ENCODE measurements at places on chromosomes 12 and 14.

DNA sequence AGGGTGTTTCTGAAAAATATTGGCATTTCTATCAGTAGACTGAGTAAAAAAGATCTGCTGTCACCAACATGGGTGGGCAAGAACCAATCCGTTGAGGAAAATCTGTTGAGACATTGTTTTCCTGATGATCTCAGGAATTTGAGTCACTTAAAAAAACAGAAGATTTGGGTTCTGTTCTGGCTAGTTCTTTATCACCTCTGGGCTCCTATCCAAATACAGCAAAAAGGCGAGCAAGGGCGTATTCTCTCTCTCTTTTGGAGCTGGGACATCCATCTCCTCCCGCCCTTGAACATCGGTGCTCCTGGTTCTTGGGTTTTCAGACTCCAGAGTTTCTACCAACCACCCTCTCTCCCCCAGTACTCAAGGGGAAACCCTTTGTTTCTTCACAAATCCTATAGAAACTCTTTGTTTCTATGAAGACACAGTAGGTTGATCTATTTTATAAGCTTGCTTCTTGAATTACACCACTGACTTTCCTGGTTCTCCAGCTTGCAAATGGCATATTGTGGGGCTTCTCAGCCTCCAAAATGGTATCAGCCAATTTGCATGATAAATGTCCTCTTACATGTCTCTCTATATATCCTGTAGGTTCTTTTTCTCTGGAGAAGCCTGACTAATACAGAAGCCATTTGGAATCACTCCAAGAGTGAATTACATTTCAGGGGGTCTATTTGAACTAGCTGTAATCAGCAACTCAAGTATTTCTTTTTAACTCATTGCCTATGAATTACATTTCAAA is 263.9 kb upstream of the TMTC1 start:
- DNase-seq = no peak

GRCh38 chr12:102745971-102746600 is 171.0 kb downstream of the PAH start:
- DNase-seq = no peak

GRCh38 chr12:46024099-46024498 is 33.7 kb upstream of the SCAF11 start:
- DNase-seq = no peak

GRCh38 chr12:9909724-9910123 is 22.4 kb downstream of the CLEC2A start:
- DNase-seq = no peak

- no peak for DNase-seq
Measured at GRCh38 chr12:19428246-19428645, 11.0 kb upstream of the AEBP2 start.

DNA sequence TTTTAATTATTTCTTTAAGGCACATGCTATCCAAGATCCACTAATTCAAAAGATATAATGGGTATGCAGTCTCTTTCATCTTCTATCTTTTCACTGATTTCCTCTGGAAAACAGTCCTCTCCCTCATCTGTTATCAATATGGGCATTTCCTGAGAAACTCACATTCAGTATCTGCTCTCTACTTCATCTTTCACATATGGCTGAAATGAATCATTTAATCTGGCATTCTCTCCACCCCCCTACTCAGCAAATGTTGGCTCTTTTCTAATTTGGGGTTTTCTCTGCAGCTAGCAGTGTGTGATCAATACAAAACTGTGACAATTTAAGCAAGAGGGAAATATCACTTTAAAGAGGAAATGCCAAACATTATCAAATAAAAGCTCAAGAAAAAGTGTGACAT is 157.1 kb upstream of the TMTC1 start:
- DNase-seq = no peak

DNA sequence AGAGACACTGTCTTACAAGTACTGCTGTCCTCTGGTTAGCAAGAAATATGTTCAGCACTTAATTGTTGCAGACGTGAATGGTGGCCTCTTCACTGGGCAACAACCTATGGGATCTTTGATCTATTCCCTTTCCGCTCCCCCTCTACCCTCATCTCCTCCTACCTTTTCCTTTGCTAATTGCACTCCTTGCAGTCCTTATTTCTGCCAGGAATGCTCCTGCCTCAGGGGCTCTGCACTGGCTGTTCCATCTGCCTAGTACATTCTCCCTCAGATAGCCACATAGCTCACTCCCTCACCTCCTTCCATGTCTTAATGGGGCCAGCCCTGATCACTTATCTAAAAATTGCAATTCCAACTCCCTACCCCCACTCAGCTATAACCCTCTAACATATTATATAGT is 4.5 kb upstream of the NFYB start:
- no peak for DNase-seq

- DNase-seq = no peak
Measured at GRCh38 chr12:46187023-46187422, 81.8 kb downstream of the SLC38A1 start.

- DNase-seq = no peak
Measured at GRCh38 chr12:79115743-79116142, 251.2 kb downstream of the SYT1 start.

GRCh38 chr14:72535485-72535884 is 358.4 kb downstream of the DPF3 start:
- DNase-seq = no peak

DNA sequence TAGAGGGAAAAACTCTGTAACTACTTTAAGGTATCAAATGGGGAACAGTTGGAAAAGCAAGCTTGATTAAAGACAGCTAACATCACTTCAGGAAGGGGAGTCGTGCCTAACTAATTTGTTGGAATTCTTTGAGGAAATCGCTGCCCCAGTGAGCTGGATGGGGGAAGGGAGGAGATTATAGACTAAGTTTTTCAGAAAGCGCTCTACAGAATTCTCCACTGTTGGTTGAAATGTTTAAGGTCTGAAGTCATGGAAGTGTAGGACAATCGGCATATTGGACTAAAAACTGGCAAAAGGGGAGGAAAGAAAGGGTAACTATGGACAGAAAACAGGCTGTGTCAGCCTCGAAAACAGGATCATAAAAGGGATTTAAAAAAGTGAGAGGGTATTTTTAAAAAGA is 229.9 kb upstream of the HMGA2 start:
- DNase-seq = no peak

DNA sequence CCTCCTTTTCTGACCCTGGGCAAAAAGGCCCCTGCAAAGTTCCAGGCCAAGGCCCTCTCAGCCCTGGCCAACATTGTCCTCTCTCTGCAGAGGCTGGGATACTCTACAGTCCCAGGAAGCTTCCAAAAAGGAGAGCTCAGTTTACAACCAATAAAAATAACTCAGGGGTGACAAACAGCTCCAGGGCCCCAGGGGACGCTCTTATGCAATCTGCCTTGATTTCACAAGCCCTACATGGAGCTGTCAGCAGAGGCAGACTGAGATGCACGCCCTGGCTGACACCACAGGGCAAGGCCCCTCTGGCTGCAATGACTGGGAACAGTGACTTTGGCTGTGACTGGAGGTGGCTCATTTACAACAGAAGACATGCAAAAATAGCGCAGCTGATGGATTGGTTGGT is 129.0 kb upstream of the MED13L start:
- no peak for DNase-seq

- DNase-seq = no peak
Measured at GRCh38 chr14:90677484-90678050, 138.7 kb downstream of the TTC7B start.

DNA sequence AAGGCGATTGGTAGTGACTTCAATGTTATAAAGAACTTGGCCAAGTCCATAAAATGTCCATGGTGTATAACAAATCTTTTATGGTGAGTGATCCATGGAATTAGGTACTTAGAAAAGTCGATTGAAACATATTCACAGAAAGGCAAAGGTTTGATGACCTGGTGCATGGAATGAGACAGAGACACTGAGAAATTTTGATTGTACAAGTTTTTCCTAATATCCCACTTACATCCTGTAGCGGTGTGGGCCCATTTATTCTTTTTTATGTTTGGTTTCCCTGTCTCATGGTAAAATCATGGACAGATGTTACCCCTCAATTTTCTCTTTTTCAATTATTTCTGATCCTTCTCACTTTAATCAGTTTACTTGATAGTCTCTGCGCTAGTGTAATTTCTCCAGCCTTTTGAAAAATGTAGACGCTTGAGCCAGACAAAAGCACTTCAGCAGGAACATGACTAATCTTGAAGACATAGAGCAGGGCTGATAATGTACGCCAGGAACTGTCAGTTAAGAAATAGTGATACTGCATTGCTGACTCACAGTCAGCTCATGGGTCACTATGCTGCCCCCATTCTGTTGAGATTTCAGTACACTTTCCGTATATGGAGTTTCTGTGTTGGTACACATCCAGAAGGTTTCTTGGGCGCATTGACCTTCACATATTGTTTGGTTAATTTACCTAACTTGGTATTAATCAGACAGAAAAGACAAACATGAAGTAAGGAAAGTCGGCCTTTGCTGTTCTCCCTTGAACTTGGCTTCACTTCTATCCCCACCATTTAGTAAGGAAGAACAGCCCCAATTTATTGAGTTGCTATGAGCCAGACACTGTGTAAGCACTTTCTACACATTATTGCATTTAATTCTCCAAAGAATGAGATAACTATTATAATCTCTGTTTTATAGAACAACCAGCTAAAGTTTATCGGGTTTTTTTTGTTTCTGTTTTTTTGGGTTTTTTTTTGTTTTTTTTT is 841.7 kb downstream of the DIO2 start:
- no peak for DNase-seq

DNA sequence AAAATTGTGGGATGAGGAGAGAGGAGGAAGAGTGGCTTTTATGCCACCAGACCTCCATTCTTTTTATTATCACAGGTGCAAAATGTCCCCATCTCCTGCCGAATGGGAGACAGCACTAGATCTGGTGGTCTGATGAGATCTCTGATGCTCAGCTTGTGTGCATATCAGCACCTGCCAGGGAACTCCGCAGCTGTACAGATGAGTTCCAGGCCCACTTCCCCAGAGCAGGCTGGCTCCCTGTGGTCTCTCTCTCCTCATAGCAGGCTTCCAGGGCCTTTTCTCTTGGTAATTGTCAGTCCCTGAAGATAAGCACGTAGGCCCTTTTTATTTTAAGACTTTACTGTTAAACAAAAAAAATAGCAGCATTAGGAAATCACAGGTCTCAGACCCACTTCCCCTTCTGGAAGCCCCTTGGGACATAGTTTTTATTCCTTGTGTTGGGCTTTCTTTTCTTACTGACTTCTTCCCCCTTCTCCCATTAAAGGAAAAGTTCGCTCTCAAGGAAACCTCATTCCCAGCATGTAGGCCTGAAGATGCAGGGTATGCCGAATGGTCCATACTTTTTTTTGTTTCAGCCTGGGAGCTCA is 4.5 kb upstream of the TBC1D30 start:
- DNase-seq = no peak

GRCh38 chr12:45587012-45587411 is 142.5 kb upstream of the ARID2 start:
- no peak for DNase-seq

- no peak for DNase-seq
Measured at GRCh38 chr12:112843287-112843686, 51.7 kb downstream of the RPH3A start.

DNA sequence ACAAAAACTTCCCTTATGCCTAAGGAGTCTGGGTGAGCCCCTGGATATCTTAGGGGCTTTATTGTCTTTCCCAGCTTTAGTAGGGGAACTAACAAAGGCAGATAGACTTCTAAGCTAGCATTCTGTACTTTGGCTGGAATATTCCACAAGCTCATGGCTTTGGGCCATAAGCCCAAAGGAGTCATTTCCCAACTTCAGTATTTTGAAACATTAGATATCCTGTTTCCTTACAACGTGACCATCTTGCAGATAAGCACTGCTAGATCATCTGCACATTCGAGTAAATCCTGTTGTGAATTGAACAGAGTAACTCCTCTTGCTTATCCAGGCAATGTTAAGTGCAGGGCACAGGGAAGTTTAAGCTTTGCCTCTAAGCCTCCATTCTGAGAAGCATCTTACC is 70.6 kb upstream of the ACTN1 start:
- DNase-seq = no peak

- no peak for DNase-seq
Measured at GRCh38 chr12:89212339-89212771, 139.9 kb downstream of the DUSP6 start.

All from T-helper 22 cell (primary cell).